ENCODE measurements at places on chromosomes 1 and 21.

DNA sequence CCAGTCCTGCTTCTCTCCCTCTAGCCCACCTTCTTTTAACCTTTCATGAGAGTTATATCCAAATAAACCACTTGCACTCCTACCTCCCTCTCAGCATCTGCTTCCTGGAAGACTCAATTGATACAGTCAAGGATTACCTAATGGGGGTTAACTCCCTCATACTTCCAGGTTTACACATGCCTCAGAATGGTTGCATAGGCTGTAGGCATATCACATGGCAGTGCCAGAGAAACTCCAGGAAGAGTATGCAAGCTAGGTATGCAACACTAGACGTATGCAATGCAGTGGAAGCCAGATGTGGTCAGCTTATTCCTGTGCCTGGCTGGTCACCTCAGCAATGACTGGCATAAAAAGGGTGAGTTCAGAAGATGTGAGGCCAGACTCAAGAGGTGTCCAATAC, 32.7 kb upstream of the VANGL1 start:
- peak; percentile 23 for DNase-seq

DNA sequence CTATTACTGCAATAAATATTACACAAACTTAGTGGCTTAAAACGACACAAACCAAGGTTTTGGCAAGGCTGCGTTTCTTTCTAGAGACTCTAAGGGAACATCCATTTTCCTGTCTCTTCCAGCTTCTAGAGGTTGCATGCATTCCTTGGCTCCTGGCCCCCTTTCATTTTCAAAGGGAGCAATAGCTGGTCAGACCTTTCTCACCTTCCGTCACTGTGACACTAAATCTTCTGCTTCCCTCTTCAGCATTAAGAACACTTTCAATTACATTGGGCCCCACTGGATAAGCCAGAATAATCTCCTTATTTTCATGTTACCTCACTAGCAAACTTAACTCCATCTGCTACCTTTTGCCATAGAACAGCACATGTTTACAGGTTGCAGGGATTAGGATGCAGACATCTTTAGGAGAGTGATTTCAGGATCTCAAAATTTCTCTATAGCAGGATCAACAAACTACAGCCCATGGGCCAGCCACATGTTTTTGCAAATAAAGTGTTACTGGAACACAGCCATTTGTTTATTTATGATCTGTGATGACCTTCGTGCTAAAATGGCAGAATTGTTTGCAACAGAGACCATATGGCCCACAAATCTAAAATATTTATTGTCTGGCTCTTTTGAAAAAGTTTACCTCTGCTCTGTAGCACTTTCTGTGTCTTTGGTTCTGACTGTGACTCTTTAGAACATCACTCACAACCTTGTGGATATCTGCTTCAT, 221.5 kb upstream of the SGIP1 start:
- no peak for DNase-seq

DNA sequence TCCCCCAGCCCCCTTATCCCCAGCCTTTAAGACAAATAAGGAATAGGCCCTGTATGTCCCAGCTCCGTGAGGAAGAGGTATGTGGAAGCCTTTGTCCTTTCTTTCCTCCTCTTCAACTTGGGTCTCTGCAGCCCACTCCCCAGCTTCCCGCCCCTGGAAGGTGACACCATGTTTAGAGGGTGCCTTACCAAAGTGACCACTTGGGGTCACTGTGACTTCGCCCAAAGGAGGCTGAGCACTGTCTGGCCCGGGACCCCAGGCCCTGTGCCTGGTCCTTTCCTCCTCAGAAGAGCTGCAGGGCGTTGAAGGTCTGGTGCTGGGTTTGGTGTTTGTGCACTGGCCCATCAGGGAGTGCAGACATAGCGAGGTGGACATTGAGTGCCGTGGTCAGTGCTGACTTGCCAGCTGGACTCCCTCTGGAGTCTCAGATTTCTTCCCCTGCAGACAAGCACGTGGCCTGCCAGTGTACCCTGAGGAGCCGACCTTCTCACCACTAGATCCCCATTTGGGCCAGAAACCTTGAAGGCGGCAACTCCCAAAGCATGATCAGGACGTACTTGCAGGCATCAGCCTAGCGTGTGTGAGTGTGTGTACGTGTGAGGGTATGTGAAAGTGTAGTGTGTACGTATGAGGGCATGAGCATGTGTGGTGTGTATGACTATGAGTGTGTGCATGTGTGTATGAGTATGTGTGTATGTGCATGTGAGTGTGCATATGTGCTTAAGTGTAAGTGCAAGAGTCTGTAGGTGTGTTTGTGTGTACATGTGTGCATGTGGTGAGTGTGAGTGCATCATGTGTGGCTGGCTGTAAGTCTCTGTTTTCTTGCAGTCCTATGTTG, 181.4 kb upstream of the KIAA0040 start:
- DNase-seq: no peak

DNA sequence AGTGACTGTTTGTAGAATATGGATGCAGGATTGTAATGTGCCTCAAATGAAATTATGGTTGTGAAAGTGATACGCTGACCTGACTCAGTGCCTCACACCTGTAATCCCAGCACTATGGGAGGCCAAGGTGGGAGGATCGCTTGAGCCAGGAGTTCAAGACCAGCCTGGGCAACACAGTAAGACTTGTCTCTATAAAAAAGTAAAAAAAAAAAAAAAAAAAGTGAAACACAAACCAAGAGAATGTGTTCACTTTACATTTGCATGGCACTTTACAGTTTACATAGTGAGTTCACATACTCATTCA, 2.0 kb downstream of the CAPN2 start:
- DNase-seq: no peak

- DNase-seq: no peak
These were observed 509.3 kb upstream of the LRRC7 start for GRCh38 chr1:69058454-69058853.

- DNase-seq: no peak
These were observed 1.1 kb downstream of the ZSWIM5 start for GRCh38 chr1:45205011-45205909.

- DNase-seq: no peak
These were observed 34.2 kb upstream of the GJA5 start for GRCh38 chr1:147794570-147794969.

DNA sequence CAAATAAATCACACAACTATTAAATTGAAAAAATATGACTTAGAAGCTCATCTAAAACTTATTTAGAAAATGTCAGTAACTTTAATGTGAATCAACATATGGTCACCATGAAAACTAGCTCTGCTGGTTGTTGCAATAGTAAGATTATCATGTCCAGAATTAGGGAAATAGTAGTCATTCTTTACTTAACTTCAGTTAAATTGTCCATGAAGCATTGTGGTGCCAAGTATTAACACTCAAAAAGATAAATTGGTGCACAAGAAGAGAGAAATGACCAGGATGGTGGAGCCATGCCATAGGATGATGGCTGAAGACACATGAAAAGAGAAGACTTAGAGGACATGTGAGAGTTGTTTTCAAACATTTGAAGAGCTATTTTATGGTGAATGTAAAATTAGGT, 130.2 kb upstream of the PTGFR start:
- no peak for DNase-seq

- no peak for DNase-seq
These were observed 52.5 kb upstream of the KCNJ6 start for GRCh38 chr21:37968744-37969143.

DNA sequence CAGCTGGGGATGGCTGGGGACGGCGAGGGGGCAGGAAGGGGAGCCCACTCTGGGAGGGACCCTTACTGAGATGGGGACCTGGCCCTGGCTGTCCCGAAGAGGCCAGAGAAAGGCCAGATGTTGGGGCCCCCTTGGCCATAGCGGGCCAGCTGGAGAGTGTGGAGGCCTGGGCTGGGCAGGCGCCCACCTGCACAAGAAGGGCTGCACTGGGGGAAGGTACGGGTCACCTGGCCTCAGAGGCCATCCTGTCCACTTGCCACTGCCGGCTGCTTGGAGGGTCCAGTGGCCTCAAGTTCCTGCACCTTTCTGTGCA, 5.0 kb upstream of the PLCH2 start:
- DNase-seq: no peak

- no peak for DNase-seq
These were observed 37.2 kb downstream of the SUSD4 start for GRCh38 chr1:223326776-223327175.

DNA sequence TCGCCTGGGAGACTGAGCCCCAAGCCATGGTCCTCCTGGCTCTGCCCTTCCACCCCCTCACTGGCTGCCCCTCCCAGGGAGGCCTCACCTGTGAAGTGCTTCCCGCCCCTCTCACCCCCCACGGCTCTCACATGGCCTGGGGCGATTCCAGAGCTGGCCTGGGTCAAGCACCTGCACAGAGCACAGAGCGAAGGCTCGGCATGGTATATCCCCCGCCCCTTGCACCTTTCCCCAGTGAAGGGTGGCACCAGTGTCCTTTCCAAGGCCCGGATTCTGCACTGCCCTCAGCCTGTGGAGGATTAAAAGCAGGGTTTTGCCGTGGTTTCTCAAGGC, 1.1 kb upstream of the AJAP1 start:
- no peak for DNase-seq

GRCh38 chr1:153565529-153566374, at the start of gene S100A2:
Gene S100A2 (minus strand): TSS chr1:153565844. CDS start chr1:153563877, 1,967 bp downstream.
- no peak for DNase-seq

DNA sequence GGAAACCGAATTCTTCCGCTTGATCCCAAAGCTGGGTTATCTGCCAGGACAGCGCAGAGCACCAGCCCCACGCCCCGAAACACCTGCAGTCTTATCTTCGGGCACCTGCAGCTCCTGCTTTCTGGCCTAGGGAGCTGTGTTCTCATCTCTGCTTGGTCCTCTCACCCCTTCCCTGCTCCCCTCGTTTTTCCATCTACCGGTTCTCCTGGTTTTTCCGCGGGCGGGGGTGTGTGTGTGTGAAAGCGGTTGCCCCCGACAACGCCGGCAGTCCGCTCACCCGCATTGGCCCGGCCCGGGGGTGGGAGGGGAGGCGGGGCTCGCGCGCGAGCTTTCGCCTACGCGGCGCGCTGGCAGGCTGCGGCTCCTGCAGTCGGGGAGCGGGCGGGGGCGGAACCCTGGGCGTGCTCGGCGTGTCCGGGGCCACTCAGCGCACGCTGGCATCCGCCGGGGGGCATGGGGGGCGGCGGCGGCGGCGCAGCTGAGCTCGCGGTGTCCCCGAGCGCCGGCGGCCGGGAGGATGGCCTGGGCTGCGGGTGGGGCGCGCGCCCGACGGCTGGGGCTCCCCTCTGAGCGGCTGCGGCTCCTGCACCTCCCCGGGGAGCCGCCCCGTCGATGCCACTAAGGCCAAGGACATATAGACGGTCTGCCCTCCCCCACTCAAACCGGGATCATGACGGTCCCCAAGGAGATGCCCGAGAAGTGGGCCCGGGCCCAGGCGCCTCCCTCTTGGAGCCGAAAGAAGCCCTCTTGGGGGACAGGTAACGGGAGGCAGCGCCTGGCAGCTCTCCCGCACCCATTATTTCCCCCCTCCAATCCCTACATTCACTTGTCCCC, 3.2 kb downstream of the ATP8B2 start:
- DNase-seq: peak; percentile 90

DNA sequence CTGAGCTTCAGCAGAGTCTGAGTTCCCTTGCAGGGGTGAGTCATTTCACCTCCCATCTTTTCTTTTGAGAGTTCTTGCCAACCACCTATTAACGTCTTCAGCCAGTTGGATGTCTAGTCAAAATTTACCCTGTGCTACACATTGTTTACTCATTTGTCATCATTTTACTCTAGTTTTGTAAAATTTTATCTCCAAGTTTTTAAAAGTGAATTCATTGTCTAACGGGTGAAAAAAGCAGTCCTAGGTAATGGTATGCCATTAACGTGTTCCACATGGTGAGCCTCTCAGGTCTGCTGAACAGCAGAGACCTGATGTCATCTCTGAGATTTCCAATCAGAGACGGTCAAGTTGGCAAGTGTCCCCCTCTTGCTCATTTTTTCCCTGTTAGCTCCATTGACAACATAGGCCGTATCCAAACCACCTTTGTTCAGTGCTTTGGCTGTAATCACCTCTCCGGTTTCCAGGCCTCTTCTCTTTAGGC, 85.4 kb downstream of the TBX15 start:
- no peak for DNase-seq

DNA sequence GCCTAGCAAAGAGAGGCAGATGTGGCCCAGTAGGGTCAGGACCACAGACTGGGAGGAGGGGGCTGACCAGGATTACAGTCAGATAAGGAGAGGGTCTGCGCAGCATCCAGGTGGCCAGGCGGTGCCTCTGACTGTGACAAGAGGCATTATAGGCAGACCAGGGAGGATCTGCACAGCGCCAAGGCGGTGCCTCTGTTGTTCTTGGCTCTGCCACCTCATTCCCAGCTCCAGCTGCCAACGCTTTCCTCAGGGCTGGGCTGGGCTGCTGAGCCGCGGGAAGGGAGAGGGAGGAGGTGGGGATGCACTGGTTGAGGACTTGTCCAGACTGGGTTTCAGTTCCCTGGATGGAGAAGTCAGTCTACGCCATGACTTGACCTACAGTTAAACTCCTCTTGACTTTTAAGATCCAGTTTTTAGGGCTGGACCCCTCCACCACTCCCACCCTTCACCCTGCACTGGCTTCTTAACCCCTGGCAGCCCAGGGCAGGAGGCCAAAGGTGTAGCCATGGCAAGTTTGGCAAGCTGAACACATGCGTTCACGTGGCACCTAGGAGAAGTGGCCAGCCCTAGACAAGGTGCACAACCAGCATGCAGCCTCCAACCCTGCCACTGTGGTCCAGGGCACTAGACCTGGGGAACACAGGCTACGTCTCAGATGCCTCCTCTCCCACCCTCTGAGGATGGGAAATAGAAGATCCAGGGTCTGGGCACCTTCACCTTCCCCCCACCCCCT, 4.5 kb upstream of the CRABP2 start:
- DNase-seq: peak; percentile 94

DNA sequence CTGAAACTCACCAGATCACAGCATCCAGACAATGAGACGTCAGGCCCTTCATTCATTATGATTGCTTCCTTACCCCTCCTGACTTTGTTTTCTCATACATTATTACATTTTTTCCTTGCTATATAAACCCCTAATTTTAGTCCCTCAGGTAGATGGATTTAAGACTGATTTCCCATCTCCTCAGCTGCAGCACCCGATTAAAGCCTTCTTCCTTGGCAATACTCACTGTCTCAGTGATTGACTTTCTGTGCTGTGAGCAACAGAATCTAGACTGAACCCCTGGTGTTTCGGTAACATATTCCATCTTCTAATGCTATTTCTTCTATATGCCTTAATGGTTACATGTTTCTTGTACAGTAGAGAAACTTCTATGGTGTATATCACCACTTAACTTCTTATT, 30.0 kb upstream of the RGL1 start:
- no peak for DNase-seq

DNA sequence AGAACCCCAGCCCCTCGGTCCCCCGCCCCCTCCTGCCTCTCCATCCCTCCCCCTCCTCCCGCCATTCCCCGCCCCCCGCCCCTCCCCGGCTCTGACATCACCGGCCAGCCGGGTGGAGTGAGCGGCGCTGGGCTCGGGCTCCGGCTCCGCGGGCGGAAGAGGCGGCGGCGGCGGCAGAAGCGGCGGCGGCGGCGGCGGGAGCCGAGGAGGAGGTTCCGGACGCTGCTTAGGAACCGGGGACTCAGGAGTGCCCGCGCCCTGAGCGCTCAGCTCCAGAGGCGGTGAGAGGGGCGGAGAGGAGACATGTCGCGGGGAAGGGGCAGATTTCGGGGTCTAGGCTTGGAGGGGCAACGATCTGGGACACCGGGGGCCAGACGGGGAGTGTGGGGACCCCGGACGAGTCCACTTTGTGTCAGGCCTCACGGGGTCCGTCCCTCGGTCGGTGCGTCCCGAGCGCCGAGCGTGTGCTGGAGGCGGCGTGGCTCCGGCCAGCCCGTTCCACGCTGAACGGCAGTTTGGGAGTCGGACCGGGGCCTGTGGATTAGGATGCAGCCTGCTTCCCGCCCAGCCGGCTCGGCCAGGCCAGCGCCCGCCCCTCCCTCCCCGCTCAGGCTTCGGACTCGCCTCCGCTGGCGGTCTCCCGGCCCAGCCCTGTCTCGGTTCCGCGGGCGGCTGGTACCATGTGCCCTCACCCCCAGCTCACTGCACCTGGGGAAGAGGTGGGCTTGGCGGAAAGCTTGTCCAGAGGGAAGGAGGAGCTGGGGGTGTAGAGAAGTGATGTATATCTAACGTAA, at the start of gene PEA15:
TSS of gene PEA15 (plus strand) at position 143 of the 794 bp plus-strand sequence. CDS start 6,161 bp downstream, outside the sequence.
- peak; percentile 90 for DNase-seq
